ENCODE measurements at places on chromosomes 7 and 10.

- DNase-seq: peak; percentile 61
Measured at GRCh38 chr7:54841772-54842697, 83.0 kb upstream of the SEC61G start.

- no peak for DNase-seq
Measured at GRCh38 chr7:115789901-115790300, 240.7 kb downstream of the TFEC start.

- DNase-seq: no peak
Measured at GRCh38 chr7:137296576-137296975, 47.0 kb downstream of the PTN start.

GRCh38 chr7:44240983-44241510, 40.3 kb downstream of the YKT6 start:
- DNase-seq: peak; percentile 74

- peak; percentile 24 for DNase-seq
Measured at GRCh38 chr7:151137791-151138152, 29.7 kb downstream of the GBX1 start.

DNA sequence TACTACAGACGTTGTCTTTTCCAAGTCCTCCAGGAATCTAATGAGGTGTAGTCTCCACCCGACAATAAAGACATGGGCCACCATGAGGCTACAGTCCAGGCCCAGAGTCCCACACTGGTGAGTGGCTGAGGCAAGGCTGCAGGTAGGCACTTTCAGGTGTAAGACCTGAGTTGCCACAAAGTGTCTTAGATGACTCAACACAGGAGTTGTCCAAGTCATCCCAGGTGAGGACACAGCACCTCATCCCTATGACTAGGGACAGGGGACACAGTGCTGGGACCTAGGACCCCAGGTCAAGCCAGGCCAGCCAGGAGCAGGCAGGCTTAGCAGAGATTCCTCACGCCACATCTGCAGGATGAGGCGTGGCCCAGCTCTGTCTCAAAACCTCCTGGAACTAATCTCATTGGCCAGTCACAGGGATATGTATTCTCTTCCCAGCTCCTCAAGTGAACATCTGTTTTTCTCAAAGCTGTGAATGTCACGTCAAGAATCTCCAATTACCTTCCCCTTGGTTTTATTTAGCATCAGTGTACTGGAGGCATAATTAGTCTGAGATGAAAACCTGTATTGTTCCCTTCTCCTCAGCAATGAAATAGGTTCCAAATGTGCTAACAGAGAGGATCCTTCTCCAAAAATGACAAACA, 254.6 kb downstream of the GRID1 start:
- DNase-seq: no peak

GRCh38 chr10:12972146-12972545, 29.4 kb downstream of the CCDC3 start:
- DNase-seq: no peak

DNA sequence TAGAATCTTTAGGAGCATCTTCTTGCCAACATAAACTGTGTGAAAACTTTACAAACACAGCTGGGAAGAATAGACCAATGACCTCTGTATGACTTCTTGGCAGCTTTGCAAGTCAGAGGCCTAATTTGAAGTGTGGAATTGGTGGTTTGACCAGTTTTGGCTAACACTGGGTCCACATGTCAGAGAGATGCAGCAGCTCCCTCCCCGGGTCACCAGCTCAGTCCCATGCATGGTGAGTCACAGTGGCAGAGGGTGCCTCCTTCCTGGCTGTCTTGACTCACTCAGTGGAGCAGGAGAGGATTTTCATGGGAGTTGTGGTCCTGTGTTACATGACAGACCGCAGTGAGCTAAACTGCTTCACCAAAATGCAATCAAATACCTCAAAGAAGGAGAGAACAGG, 8.2 kb upstream of the STARD3NL start:
- peak; percentile 21 for DNase-seq

DNA sequence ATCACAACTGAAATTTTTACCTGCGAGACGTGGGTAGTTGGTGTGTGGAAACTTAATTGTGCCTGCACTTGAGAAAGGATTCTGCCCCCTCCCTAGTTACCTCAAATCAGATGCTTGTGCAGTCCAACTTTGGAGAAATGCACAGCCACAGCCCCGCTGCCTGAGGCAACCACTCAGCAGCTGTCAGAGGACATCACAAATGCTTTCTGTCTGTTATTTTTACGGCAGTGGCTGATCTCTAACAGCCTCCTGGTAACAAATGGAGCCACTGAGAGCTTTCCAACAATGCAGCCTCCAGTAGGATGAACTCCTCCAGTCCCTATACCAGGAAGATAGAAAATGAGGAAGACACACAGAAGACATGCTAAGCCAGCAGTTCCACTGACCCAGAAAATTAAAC, 712.2 kb upstream of the GHITM start:
- DNase-seq: no peak

- DNase-seq: no peak
Measured at GRCh38 chr10:97633921-97634320, 621 bp upstream of the MORN4 start.

GRCh38 chr7:22110227-22110839, 164.6 kb upstream of the CDCA7L start:
- DNase-seq: no peak

DNA sequence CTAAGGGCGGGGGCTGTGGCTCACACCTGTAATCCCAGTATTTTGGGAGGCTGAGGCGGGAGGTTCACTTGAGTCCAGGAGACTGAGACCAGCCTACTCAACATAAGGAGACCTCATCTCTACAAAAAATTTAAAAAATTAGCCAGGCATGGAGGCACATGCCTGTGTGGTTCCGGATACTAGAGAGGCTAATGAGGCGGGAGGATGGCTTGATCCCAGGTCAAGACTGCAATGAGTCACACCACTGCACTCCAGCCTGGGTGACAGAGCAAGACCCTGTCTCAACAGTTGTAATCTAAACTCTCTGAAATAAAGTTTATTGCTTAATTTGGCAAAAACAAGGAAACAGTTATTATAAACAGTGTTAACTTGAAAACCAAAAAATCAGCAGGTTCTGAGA, 123.3 kb downstream of the USP6NL start:
- DNase-seq: no peak

DNA sequence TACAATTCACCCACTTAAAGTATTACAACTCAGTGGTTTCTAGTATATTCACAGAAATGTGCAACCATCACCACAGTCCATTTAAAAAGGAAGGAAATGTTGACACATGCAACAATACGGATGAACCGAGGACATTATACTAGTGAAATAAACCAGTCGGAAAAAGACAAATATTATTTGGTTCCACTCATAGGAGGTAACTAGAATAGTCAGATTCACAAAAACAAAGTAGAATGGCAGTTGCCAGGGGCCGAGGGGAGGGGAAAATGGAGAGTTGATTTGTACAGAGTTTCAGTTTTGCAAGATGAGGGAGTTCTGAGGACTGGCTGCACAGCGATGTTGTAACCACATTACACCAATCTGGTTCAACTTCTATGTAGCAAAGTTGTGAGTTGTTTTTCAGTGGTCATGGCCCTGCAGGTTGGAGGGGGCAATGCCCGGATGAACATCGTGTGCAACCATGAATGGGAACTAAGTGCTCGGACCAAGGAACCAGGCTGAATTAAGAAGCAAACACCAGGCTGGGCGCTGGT, 17.6 kb upstream of the TNPO3 start:
- DNase-seq: no peak

GRCh38 chr10:131109291-131109690, 202.2 kb downstream of the TCERG1L start:
- DNase-seq: no peak

Measured in psoas muscle (tissue), 8 donors.